Effector memory CD8-positive, alpha-beta T cell (primary cell): ENCODE measurements at places on chromosomes 7 and 10.
A peak's percentile ranks its signal among the peaks of the same experiment; 100 is the strongest.

DNA sequence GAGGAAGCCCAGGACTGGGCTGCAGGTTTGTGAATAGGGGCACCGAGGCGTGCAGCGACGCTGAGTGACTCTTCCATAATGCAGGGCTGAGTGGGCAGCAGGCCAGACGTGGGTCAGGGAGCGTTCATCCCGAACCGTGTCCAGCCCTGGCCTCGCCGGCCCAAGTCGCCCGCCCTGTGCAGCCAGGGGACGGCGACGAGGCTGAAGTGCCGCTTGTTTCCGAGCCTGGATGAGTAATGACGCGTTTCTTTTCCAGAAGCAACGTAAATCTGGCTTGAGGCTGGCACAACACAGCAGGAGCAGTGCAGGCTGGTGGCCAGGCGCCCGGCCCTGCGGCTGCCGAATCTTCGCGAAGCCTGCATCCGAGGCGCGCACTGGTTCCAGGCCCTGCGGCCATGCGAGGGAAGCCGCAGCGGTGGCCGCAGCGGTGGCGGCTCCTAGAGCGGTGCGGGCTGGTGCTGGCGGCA lies 74.0 kb upstream of the SEC61G start:
- peaks cover 24% of the 10 kb centered on the region for H3K27me3 ChIP-seq
- no peaks in the 10 kb centered on the region for H3K4me1 ChIP-seq
- H3K36me3 ChIP-seq, result no peaks in the 10 kb centered on the region
- no peak for DNase-seq
- H3K27ac ChIP-seq, result no peak overlapping the region

DNA sequence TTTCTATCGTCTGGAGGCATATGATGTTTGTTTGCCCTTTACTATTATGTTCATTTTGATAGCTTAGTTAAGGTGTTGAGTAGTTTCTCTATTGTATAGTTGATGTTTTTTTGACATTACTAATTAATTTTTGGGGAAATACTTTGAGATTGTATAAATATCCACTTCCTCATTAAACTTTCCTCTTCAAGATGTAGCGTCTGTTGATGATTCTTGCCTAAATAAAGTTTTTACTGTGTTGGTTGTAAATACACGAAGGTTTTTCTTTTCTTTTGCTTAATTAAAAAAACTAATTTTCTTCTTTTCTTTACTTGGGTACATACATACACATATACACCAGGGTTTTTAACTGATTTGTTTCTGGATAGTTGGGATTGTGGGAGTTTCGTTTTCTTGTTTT lies 8.5 kb downstream of the KMT2E start:
- DNase-seq, result no peak
- H3K4me3 ChIP-seq, result peak overlapping the region; percentile 39
- H3K4me1 ChIP-seq, result peaks cover 80% of the 10 kb centered on the region
- H3K36me3 ChIP-seq, result peaks cover 56% of the 10 kb centered on the region

DNA sequence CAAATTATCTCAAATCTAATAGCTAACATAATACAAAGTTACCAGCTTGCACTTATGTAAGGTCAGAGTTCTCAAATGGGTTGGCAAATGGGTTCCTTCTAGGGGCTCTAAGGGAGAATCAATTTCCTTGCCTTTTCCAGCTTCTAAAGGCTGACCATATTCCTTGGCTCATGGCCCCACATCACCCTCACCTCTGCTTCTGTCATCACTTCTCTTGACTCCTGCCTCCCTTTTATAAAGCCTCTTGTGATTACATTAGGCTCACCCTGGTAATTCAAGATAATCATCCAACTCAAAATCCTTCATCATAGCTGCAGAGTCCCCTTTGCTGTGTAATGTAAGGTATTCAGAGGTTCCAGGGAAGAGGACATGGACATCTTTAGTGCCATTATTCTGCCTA lies 42.1 kb downstream of the CHN2 start:
- no peaks in the 10 kb centered on the region for H3K36me3 ChIP-seq
- H3K27ac ChIP-seq, result no peak overlapping the region
- H3K4me3 ChIP-seq, result no peak overlapping the region
- DNase-seq, result no peak
- no peaks in the 10 kb centered on the region for H3K27me3 ChIP-seq
- H3K4me1 ChIP-seq, result peaks cover 34% of the 10 kb centered on the region

DNA sequence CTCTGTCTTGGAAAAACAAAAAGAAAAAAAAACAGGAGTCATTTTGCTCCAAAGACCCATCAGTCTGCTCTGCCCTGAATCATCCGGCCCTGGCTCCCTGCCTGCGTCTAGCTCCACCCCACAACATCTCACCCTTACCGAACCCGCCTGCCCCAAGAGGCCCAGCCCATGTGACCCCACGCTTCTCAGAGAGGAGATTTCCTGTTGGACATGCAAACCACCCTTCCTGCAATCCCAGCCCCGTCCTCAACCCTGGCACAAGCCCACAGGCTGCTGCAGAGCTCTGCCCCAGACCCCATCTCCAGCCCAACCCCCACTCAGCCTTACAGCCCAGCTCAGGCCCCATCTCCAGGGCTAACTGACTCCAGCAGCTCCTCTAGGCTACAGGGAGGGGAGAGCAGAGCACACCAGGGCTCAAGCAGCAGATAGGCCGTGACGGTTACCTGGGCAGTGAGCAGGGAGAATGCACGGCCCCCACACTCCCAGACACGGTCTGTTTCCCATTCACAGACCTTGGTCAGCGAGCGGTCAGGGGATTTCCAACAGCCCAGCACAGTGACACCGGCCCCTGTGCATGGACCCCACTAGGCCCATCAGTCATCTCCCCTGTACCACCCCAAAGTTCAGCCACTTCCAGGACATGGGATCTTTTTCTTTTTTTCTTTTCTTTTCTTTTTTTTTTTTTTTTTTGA lies 69.9 kb upstream of the GTF2I start:
- no peaks in the 10 kb centered on the region for H3K27me3 ChIP-seq
- no peak for DNase-seq
- H3K4me3 ChIP-seq, result no peak overlapping the region
- peaks cover 6% of the 10 kb centered on the region for H3K36me3 ChIP-seq

DNA sequence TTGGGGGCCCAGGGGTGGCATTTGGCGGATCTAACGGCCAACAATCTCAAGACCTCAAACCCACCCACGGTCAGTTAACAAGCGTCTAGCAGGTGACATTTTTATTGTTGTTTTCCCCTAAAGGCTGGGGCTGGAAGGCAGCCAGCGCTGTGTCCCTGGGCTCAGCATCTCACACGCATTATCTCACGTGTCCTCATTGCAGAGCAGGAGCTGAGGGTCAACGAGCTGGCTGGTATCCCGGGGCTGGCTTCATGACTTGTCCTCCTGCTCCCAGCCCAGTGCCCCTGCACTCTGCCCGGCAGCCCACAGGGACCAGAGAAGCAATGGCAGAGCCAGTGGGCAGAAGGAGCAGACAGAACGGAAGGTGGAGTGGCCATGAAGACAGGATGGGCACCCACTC lies 54.4 kb upstream of the TMEM273 start:
- H3K36me3 ChIP-seq, result no peaks in the 10 kb centered on the region
- H3K4me3 ChIP-seq, result no peak overlapping the region
- no peak overlapping the region for H3K27ac ChIP-seq
- no peak for DNase-seq
- H3K4me1 ChIP-seq, result no peaks in the 10 kb centered on the region
- H3K27me3 ChIP-seq, result peaks cover 6% of the 10 kb centered on the region

GRCh38 chr10:83963446-83963845 lies 175.9 kb upstream of the GHITM start:
- H3K4me1 ChIP-seq, result no peaks in the 10 kb centered on the region
- no peak for DNase-seq
- no peaks in the 10 kb centered on the region for H3K36me3 ChIP-seq
- H3K4me3 ChIP-seq, result no peak overlapping the region
- no peak overlapping the region for H3K27ac ChIP-seq

- no peak for DNase-seq
- H3K27me3 ChIP-seq, result no peaks in the 10 kb centered on the region
- no peaks in the 10 kb centered on the region for H3K4me1 ChIP-seq
- H3K36me3 ChIP-seq, result no peaks in the 10 kb centered on the region
- no peak overlapping the region for H3K4me3 ChIP-seq
These were observed 54.7 kb upstream of the DKK1 start for GRCh38 chr10:52259426-52259812.

GRCh38 chr7:26533217-26533616 lies 241.6 kb downstream of the SNX10 start:
- no peak overlapping the region for H3K4me3 ChIP-seq
- DNase-seq, result no peak
- H3K27me3 ChIP-seq, result peaks cover 64% of the 10 kb centered on the region
- H3K4me1 ChIP-seq, result no peaks in the 10 kb centered on the region
- no peaks in the 10 kb centered on the region for H3K36me3 ChIP-seq

DNA sequence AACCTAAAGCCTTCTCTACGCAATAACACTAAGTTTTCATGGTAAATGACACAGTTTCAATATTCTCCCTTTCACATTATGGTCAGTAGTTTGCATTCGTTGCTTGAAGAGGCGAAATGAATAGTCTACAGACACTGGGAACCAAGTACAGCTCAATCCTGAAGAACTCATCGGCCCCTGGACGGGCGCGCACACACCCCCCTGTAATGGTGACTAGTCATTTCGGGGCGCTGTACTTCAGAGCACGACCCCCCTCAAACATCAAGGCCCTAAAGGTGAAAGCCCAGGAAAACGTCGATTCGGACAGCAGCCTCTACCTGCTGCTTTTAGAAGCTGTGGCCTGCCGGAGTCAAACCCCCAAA lies 1.0 kb downstream of the NT5C2 start:
- peaks cover 23% of the 10 kb centered on the region for H3K36me3 ChIP-seq
- peak overlapping the region; percentile 100 for H3K4me3 ChIP-seq
- peak overlapping the region; percentile 99 for H3K27ac ChIP-seq

DNA sequence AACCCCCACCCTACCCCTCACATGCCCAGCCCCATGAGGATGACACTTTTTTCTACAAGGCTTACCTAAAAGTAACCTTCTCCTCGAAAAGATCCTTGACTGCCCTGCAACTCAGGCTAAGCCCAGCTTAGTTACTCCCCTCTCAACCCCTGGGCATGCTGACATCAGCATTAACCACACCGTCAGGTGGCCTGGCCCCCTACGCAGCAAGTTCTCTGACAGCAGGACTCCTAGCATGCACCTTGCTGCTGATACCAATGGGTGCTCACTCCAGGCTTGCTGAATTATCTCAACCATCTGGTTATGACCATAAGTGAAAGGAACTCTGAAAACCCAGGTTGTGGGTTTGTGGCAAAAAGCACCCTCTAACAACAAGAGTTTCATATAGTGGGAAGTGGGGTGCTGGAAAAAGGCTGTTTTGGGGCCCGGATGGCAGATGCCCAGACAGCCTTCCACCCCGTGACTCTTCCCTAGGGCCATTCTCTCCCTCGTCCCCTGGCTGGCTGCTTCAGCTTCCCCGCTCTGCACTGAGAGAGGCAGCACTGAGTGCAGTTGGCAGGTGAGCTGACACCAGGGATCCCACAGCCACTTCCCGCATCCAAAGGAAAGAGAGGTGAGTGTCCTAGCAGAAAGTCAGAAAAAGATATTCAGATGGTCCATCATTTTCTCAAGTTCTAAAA lies 518.9 kb downstream of the KCNMA1 start:
- DNase-seq, result no peak
- no peak overlapping the region for H3K4me3 ChIP-seq
- H3K36me3 ChIP-seq, result peaks cover 3% of the 10 kb centered on the region
- H3K27ac ChIP-seq, result no peak overlapping the region
- no peaks in the 10 kb centered on the region for H3K4me1 ChIP-seq

- peak overlapping the region; percentile 42 for H3K27ac ChIP-seq
- H3K4me1 ChIP-seq, result peaks cover 56% of the 10 kb centered on the region
- no peaks in the 10 kb centered on the region for H3K27me3 ChIP-seq
- DNase-seq, result no peak
- no peak overlapping the region for H3K4me3 ChIP-seq
These were observed 22.8 kb downstream of the VPS26A start for GRCh38 chr10:69146759-69147158.

DNA sequence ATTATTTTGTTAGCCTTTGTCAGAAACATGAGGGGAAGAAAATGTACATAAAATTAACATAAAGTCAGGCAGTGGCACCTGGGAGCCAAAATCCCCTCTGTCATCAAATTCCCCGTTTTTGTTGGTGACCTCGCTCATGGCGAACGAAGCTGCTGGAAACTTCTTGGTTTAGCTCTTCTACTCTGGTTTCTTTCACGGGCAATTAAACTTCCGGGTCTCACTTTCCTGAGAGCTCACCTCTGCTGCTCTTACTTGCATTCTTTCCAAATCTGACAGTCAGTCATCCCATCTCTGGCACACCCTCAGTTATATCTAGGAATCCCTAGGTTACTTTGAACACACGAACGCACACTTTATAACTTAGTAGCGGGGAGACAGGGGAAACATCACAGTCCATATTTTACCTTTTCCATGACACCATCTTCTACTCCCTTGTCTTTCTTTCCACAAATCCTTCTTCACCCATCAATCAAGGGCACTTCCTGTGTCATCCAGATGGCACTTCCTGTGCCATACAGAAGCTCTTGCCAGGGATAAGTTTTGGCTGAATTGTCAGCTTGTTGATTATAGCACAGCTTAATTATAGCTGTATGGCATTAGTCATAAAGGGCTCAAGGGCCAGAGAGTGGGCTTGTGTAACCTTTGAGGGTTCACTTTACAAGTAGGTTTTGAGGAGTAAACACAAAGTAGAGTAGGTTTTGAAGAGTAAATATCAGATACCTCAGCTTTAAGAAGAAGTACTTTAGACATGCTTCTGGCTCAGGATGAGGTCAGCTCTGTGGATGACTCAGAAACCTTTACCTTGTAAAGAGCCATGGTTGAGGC lies 105.1 kb downstream of the GATA3 start:
- H3K4me3 ChIP-seq, result no peak overlapping the region
- H3K27ac ChIP-seq, result no peak overlapping the region
- no peaks in the 10 kb centered on the region for H3K36me3 ChIP-seq
- no peak for DNase-seq
- H3K4me1 ChIP-seq, result peaks cover 7% of the 10 kb centered on the region
- H3K27me3 ChIP-seq, result peaks cover 53% of the 10 kb centered on the region

DNA sequence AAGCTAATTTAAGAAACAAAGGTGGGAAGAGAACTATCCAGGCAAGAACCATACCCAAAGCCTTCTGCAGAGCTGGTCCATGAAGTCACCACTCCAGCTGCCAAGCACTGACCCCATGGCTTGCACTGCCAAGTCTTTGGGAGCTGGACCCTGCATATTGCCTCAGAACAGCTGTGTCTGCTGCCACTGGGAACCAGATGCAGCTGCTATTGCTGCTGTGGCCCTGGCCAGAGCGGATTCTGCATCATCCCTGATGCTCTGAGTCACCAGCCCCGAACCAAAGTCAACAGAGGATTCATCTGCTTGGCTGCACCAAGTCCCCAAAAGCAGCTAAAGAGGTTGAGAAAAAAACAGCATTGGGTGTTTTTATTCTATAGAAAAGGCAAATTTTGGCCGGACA lies 39.2 kb upstream of the GSAP start:
- H3K4me1 ChIP-seq, result peaks cover 3% of the 10 kb centered on the region
- no peak overlapping the region for H3K27ac ChIP-seq
- H3K27me3 ChIP-seq, result no peaks in the 10 kb centered on the region
- no peak for DNase-seq
- H3K36me3 ChIP-seq, result no peaks in the 10 kb centered on the region
- no peak overlapping the region for H3K4me3 ChIP-seq

DNA sequence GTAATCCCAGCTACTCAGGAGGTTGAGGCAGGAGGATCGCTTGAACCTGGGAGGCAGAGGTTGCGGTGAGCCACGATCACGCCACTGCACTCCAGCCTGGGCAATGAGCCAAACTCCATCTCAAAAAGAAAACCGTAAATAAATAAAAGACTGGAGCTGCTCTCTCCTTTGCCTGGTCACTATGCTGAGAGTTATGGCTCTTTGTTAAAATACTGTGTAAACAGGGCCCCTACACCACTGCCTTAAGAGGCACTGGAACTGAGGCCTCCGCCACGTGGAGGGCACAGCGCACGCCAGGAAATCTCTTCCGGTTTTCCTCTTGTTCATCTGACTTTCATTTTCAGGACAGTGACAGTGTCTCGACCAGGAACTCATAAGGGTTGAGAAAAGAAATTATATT lies 123.3 kb downstream of the PAXIP1 start:
- peaks cover 21% of the 10 kb centered on the region for H3K27me3 ChIP-seq
- no peaks in the 10 kb centered on the region for H3K4me1 ChIP-seq
- H3K27ac ChIP-seq, result no peak overlapping the region
- H3K36me3 ChIP-seq, result no peaks in the 10 kb centered on the region
